Kidney (tissue), 22 donors: ENCODE measurements at places on chromosomes 11 and 22. TPM values are rescaled to one million over a fixed set of nuclear protein-coding genes. Genes with fewer than 3 reads are reported as not detected.

Gene CRYBB2
- 0.67 TPM for polyA plus RNA-seq

Gene SULT4A1
- 0.52 TPM for polyA plus RNA-seq

DNA sequence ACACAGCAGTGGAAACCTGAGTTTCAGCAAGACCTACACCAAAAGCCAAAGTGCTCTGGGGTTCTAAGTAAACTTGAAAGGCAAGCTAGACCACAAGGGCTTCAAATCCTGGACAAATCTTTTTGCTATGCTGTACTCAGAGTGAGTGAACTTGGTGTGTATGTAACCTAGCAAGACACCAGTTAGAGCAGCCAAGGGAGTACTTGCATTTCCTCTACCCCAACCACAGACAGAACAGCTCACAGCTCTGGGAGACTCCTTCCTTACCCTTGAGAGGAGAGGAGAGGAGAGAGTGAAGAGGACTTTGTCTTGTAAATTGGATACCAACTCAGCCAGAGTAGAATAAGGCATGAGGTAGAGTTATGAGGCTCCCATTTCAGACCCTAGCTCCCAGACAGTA lies 71.4 kb downstream of the CTSC start:
- DNase-seq, result no peak

Gene NRGN
- 55.9 TPM for polyA plus RNA-seq

DNA sequence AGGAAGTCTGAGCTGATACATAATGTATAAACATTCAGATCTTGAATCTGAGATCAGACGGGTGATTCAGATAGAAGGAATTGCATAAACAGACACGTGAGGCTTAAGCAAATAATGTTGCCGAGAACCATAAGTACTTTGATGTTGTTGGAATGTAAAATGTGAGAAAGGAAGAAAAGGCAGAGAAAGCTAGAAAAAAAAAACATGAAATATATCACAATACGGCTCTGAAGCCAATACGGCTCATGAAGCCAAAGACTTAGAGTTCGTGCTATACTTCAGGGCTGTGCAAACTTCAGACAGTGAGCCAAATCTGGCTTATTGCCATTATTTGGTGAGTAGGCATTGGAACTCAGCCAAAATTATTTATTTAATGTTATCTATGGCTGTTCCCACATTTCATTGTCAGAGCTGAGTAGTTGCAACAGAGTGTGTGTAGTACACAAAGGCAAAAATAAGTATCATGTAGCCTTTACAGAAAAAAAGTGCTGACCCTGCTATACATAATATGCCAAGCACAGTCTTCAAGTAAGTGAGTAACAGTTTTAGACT lies 673.3 kb downstream of the CNTN5 start:
- DNase-seq, result no peak

GRCh38 chr22:46564084-46564714 lies 26.8 kb upstream of the CELSR1 start:
- DNase-seq, result no peak

GRCh38 chr11:86138958-86139357 lies 70.1 kb upstream of the PICALM start:
- DNase-seq, result no peak

DNA sequence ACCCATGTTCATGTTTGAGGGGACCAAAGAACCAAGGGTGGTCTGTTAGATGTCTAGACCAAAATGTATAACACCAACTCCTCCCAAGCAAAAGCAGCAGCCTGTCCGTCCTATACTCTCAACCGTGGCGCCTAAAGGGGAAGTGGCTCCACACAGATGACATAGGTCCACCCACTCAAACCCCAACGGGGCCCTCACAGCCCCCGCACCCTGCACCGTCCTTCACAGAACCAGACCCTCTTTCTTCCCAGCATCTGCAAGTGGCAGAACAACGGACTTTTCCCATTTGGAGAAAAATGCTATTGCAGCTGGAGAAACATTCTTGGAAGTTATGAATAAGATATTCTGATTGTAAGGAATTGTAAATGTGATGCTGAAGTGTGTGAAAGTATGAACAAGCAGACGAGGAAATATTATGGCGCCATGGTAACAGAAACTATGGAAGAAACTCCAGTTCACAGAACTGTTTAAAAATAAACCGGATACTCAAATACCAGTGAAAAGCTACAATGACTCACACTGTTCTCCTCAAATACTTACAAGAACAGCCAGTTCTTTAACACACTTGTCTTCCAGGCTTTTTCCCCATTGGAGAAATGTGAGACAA lies 76.5 kb upstream of the ARFGAP3 start:
- peak; percentile 53 for DNase-seq

- no peak for DNase-seq
Measured at GRCh38 chr22:29979777-29980321, 96.9 kb downstream of the MTMR3 start.

- no peak for DNase-seq
Measured at GRCh38 chr11:79547256-79547655, 106.4 kb upstream of the TENM4 start.

DNA sequence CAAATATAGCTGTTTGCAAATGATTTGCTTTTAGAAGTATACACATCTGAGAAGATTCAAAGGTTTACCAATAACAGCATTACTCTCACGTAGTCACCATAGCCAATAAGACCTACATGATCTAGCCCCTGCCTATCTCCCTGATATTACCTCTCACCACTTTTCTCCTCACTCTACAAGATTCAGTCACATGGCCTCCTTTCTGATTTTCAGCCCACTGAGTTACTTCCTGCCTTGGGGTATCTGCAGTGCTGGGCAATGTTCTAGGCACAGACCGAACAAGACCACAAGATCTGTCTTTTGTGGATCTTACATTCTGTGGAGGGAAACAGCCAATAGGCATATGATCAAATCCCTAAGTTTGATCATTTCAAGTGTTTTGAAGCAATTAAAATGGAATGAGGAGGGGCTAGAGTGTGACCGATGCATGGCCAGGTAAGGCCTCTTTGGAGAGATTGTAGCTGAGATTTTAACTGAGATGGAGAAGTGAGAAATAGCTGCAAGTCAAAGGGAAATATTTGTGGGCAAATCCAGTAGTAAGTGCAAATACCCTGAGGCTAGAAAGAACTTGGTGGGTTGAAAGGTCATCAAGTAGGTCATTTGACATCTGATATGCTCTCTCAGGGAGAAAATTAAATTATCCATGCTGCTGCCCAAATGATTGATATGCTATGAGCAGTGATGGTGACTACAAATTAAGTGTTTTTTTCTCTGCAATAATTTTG lies 43.1 kb downstream of the ARL14EP start:
- DNase-seq, result no peak

Gene BATF2
- 8.8 TPM for polyA plus RNA-seq

- no peak for DNase-seq
Measured at GRCh38 chr11:46347637-46348311, 511 bp downstream of the DGKZ start.

DNA sequence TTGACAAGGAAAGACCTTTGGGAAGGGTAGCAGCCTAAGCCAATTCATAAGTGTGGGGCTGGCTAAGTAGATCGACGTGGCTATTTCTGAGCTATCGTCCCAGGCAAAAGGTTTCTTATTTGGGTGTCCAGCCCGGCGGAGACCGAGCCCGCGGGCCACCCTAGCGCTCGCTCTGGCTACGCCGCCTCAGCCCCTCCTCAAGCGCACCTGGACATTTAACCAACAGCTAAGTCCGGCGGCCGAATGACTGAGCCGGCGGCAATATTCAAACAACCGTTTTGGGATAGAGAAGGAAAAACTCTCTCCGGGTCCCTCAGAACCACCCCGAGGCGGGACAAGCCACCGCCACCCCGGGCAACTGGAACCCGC lies 457 bp downstream of the RNF141 start:
- DNase-seq, result peak; percentile 78

DNA sequence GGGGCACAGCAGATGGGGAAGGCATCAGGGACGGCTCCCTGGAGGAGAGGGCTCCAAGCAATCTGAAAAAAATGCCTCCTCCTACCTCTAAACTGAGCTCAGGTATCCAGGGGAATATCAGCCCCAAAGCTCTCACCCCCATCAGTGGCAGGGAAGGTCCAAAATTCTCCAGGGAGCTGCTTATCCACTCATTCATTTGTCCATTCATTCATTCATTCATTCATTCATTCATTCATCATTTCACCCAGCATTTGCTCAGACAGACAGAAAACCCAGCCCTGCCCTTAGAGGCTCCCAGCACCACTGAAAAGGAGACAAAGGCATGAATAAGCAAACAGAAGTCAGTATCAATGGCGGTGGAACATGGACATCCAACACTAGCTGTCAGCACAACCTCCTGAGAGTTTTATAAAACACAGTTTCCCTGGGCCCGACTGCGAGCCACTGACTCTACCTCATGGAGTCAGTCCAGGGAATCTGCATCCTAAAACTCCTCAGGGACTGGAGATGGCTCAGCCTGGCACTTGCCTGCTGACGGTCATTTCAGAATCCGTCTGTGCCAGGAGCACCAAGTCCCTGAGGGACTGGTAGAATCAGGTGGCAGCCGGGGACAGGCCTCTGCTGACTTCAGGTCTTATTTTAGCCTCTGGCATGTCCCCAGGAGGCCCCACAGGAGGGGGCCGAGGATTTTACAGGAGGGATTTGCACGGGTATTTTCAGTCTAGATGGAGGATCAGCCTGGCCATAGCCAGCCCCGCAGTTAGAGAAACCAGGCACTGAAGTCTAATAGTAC lies 164.6 kb downstream of the MN1 start:
- DNase-seq, result no peak
